Stimulated activated CD4-positive, alpha-beta T cell treated with anti-CD3 and anti-CD28 coated beads, TNF-alpha, amount 100 ng/mL, for 1 hour (primary cell): ENCODE measurements at places on chromosomes 11 and 22.

DNA sequence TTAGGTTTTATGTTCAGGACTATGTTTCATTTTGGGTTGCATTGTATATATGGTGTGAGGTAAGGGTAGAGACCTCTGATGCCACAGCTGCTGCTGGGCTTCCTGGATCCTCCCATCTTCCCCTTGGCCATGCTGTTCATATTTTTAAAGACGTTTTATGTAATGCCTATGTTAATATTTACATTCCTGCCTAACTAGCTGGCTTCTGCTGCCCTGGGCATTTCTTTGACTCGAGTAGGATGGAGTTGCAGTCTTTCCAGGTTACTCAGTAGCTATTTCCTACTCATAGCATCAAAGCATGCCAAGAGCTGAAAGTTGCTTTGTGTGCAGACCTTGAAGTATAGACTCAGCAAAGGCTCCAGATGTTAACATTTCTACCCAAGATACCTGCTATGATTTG, 220.5 kb upstream of the CADM1 start:
- no peak for DNase-seq

DNA sequence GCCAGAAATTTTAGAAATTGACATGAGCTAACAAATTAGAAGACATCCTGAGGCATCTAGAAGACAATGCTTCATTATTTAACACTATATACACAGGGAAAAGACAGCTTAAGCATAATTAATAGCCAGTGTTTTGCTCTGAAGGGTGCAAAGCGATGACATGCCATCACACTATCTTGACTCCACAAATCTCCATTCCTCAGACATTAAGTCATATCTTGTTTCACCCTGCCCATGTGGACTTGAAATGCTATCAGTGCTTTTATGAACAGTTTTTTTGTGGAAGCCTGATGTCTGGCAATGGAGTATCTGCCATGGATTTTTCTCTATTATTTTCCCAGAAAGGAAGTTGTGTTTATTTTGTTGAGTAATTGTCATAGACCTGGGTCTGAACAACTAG, 2.3 kb downstream of the CARD18 start:
- no peak for DNase-seq

DNA sequence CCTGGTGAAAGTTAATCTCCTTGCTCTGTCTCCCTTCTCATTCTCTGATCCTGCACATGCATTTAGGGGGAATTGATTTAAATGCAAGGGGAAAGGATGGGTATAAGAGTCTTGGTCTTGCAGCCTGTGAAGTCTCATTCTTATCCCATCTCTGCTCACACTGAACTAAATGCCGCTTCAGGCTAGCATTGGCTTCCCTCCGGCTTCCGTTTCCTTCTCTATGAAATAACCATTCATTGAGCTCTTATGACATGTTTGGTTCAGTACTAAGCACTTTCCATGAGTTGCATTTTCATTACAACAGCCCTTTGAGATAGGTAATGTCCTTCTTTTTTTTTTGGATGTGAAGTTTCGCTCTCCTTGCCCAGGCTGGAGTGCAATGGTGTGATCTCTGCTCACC, 5.6 kb downstream of the ZBTB16 start:
- DNase-seq = no peak

DNA sequence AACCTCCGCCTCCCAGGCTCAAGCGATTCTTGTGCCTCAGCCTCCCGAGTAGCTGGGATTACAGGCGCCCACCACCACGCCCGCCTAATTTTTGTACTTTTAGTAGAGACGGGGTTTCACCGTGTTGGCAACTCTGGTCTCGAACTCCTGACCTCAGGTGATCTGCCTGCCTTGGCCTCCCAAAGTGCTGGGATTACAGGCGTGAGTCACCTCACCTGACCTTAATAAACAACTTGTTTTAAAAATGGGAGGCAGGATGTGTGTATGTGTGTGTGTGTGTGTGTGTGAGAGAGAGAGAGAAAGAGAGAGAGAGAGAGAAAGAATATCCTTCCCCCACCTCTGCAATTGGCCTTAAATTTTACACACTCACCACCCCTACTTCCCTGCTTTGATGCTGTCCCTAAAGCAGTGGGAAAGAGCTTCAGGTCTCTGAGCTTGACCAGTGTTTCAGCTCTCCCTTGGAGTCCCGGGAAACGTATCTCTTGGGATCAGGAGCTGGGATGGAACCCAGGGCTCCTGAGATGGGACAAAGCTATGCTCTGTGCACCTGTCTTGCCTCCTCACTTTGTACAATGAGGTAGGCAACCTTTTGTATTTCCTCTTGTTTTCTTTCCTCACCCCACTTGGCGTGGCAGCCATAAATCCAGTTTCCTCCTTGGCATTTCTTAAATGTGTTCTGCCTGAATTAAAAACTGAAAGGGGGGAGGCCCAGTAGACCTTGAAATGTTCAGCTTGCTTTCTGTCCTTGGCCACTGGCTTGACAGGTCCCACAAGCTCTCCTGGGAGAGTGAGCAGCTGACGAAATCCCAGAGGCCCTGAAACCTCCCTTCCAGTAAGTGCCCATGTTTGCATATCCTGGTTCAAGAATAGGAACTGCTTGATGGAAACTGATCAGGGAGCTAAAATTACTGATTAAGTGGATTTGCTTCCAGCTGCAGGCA, 17.8 kb upstream of the XBP1 start:
- DNase-seq = no peak

DNA sequence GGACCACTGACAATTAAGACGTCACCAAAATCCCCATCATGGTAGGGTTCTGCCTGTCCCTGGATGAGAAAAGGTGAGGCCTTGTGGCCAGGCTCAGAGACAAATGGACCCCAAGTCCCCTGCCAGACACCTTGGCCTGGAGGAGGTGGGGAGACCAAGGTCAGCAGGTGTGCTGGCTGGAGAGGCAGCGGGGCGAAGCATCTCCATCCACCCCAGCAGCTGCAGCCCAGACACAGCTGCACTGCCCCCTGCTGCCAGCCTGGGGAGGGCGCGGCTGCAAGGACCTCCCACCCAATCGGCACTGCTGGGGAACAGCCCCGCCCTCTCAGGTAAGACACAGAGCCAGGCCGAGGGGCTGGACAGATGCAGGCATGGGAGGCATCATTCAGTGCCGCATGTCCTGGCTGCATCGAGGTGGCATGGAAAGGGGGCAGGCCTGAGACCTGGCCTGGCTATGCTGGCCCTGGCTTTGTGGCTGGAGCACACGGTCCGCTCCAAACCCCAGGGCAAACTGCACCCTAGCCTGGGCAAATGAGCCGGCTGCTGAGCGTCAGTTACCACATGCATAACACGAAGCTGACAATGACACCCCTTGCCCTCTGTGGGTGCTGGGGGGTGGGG, 12.2 kb upstream of the MFNG start:
- DNase-seq = peak; percentile 49

GRCh38 chr11:80365980-80366379, 925.1 kb upstream of the TENM4 start:
- no peak for DNase-seq

DNA sequence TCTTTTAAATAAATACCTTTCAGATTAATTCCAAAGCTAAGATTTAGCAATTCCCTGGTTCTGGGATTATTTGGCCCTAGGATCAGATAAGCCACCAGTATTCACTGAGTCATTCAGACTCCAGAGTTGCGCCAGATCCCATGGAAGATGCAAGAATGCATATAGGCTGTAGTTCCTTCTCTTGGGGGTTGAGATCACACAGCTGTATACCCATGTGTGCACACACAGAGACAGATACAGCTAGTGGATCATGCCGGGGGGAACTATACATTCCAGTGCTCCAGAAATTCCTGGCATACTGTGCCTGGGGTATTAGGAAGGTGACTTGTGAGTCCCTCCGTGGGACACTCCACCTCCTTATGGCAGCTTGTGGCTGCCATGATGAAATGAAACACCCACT, 75.4 kb downstream of the ZBTB16 start:
- DNase-seq = no peak

GRCh38 chr22:46418827-46419226, 83.3 kb downstream of the TRMU start:
- no peak for DNase-seq

DNA sequence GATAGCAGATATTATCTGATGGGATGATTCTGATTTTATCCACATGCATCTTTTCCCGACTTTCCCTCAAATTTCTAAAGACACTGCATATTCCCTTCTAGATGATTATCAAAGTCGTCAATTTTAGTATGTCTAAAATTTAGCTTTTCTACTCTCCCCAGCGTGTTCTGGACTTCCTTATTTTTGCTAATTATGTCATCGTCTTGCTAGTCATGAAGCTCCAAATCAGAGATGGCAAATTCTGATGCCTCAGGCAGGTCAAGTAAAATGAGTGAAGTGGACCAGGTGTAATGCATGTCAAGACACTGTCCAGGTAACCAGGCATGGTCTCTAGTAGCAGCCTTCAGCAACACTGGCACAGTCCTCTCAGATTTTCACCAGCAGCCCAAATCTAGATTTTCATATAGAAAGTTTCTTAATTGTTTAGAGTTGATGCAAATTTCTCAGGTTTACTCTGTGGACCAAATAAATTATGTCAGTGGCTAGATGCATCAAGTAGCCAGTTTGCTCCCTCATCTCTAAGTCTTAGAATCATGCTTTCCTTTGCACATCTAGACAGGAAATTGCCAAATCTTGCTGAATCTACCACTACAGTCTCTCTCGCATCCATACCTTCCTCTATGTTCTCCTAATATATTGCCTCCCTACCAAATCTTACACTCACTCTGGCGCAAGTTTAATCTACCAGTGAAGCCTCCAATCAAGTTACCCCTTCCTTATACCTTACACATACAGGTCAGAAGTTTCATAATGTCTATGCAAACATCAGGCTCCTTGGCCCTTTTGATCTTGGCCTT, 10.6 kb downstream of the HSD17B12 start:
- no peak for DNase-seq

- DNase-seq = no peak
Observed at GRCh38 chr11:61092908-61093763, 9.2 kb upstream of the CD5 start.

GRCh38 chr11:119566319-119566718, 143.3 kb upstream of the THY1 start:
- no peak for DNase-seq

GRCh38 chr11:40763046-40763445, 696.4 kb downstream of the LRRC4C start:
- DNase-seq = no peak

DNA sequence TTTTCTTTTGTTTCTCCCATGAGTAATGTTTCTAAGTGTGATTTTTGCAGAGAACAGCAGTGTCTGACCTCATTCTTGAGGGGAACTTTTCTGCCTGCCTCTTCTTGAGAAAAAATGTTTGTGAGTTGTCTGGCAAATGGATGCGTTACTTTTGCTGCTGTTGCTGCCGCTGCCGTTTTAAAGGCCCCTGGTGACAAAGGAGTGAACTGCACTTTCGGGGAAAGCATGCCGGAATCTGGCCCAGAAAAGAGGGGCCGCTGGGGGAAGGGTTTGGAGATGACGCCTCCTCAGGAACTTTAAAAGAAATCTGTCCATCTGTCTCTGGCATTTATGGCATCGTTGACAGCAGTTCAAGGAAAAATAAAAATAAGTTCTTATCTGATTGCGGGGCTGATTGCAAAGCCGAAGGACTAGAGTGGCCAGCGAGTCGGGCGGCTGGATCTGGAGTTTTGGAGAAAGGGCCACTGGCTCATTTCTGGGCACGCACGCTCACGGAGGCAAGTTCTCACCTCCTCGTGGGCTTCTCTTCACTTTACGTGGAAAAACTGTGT, 16.5 kb downstream of the ZBTB16 start:
- no peak for DNase-seq

DNA sequence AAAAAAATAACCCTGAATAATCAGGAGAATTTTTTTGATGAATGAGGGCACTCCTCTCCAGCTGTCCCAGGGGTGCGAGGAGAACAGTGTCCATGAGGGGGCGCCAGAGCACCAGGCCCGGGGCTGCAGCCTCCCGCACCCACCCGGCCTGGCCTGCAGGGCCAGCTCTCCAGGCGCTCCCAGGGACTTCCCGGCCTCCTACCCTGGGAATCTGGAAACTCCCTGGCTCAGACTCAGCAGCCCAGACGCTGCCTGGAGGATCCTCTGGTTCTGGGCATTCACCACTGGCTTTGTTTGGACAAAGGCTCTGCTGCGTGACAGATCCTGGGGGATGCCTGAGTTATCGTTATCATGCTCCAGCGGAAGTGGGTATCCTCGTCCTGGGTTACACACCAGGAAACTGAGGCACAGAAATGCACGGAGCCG, 31.0 kb downstream of the MCM5 start:
- DNase-seq = peak; percentile 12

DNA sequence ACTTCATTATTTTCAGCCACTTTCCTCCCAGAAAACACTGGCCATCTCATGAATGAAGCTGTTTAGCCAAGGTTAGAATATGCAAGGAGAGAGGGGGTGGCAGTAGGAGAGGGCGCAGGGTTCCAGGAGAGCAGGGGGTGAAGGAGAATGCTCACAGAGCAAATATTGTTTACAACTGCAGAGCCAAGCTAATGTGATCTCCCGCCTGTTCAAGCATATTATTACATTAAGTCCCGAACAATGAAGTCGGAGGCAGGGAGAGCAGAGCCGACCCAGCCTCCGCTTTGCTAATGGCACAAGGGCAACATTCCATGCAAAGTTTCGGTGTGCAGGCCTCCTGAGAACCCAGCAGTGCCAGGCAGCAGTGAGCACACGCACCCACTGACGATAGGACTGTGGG, 80.1 kb downstream of the MICAL3 start:
- no peak for DNase-seq

- no peak for DNase-seq
Observed at GRCh38 chr22:32205974-32206773, 1.3 kb upstream of the RFPL2 start.

DNA sequence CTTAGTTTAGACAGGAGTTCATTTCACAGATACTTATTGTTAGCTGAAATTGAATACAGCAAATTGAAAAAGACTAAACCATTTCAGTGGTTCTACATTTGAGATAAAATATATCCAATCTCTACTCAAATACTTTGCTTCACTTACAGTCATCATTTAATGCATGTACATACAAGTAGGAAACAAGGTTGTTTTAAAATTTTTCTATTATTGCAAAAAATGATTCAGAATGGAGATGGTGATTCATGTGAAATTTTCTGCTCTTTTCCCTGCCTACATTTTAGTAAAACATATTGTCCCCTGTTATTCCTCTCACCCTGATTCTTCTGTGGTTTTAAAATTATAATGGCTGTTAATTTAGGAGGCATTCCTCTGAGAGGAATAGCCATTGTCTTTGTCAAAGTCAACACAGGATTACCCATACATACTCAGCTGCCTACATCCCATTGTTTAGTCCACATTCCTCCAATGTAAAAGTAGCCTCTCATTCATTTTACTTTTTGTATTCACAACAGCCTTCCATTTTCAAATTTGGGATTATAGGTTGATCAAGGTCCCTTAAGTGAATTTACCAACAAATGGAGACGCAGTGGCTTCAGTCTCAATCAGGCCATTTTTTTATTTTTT, 60.1 kb downstream of the TRPC6 start:
- no peak for DNase-seq

DNA sequence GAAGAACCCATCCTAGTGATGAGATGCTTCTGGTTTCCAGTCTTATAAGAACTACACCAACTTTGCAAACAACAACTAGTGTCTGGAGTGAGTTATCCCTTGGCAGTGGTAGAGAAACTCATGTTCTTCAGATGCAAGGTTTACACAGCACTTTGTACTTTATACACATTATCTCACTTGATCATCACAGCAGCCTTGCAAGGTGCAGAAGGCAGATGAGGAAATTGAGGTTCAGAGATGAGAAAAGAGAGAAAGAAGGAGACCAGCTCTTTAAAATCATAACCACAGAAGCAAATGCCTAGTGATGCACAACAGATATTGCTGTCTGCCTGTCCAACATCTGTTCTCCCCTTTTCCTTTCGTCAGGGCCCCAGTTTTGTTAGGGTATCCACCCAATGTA, 16.7 kb upstream of the CD44 start:
- no peak for DNase-seq
